HEK293T (cell line): ENCODE measurements at places on chromosomes 16 and 17.

GRCh38 chr17:36933512-36934143 is 3.6 kb upstream of the LHX1 start:
- DNase-seq, result no peak

DNA sequence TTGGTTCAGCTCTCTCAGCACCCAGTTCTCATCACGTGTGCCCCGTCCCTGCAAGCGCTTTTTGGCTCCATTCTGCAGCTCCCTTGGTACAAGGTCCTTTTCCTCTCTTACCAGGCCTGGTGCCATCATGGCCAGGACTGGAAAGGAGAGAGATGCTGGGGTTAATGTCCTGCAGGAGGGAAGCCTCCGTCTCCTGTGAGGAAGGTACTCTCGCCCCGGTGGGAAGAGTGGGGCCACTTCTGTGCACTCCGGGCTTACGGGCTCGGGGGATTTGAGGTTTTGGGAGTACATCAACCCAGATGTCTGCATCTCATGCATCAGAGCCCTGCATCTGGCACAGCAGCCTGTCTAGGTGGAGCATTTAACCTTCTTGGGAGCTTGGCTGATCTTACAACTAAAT is 10.1 kb downstream of the CTRB2 start:
- no peak for DNase-seq

DNA sequence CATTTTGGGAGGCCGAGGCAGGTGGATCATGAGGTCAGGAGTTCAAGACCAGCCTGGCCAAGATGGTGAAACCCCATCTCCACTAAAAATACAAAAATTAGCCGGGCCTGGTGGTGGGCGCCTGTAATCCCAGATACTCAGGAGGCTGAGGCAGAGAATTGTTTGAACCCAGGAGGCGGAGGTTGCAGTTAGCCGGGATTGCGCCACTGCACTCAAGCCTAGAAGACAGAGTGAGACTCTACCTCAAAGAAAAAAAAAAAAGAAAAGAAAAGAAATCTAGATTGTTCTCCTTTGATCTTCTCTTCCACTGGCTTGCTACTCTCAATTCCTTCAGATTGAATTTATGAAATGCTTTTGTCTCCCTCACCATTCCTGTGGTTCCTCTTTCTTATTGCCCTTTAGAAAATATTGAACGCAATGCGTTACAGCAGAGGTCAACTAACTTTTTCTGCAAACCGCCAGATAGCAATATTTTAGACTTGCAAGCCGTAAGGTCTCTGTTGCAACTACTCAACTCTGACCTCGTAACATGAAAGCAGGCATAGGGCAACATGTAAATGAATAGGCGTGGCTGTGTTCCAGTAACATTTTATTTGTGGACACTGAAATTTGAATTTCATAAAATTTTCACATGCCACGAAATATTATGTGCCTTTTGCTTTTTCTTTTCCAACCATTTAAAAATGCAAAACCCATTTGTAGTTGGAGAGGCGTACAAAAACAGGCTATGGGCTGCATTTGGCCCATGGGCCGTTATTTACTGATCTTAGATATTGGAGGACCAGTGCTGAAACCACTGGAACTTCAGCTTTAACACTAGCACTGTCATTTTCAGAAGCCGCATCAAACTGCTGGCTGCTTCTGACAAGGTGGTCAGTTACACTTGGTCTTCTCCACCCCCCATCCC is 24.8 kb downstream of the PITPNC1 start:
- DNase-seq, result no peak

DNA sequence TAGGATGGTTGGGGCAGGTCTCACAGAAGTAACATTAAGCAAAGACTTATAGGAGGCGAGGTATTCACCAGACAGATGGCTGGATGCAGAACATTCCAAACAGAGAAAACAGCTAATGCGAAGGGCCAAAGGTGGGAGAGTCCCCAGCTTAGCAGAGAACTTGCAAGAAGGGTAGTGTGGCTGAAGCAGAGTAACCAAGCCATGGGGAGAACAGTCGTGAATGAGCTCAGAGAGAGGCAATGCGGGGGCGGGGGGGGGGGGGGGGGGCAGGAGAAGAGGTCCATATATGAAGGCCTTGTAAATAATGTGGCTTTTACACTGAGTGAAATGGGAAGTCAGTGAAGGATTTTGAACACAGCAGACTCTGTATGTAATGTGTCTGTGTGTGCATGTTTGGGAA is 81.3 kb downstream of the SMG6 start:
- DNase-seq, result no peak

DNA sequence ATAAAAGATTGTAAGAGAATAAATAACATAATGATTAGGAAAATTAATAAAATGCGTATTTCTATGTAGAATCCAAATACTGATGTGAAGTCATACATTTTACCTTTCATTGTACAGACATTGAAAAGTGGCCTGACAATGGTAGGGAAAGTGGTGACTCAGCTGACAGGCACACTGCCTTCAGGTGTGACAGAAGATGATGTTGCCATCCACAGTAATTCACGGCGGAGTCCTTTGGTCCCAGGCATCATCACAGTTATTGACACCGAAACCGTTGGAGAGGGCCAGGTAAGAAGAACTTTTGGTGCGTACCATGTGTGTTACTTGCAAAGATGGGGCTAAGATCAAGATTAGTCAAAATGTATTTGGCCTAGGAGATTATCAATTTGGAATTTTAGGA is 232.8 kb downstream of the BCAS3 start:
- DNase-seq, result no peak

DNA sequence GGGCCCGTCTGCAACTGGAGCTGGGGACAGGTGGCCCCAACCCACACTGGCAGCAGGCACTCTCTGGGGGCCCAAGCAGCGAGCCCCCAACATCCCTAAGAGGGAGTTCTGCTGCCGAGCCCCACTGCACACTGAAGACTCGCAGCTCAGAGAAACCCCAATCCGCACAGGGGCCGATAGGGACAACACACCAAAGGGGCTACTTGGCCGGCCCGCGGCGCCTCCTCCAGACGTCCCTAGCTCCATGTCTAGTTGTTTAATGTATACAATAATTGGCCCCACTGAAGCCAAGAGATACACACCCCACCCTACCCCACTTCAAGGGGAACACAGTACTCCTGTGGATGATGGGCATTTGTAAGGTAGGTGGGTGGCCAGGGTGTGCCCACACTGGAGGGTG is 62.7 kb downstream of the ZNF423 start:
- no peak for DNase-seq

GRCh38 chr17:50903604-50904517 is 37.7 kb upstream of the TOB1 start:
- DNase-seq, result no peak

DNA sequence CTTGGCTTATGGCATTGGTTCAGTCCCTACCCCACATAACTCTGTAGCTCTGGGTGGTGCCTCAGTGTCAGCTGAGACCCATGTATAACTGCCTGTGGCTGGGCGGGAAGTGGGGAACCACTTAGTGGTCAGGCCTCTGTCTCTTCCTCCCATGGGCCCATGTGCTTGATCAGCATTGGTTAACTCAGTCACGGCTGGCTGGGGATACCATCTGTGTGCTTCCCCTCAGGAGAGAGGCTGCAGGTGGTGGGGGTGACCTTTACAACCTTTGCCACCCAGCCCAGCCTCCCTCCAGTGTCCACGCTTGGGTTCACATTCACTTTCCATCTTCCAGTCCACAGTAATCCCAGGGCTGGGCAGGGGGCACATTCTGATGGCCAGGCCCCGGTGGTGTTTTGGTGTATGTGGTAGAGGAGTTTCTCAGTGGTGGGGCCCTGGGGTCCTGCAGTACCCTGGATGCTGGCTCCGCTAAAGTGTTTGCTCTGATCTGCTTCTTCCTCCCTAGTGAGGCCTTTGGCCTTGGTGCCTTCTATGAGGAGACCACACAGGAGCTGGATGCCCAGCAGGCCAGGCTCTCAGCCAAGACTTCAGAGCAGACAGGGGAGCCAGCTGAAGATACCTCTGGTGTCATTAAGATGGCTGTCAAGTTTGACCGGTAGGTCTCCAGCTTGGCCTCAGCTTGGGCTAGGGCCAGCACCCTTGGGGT is 10.2 kb upstream of the NFATC3 start:
- no peak for DNase-seq

DNA sequence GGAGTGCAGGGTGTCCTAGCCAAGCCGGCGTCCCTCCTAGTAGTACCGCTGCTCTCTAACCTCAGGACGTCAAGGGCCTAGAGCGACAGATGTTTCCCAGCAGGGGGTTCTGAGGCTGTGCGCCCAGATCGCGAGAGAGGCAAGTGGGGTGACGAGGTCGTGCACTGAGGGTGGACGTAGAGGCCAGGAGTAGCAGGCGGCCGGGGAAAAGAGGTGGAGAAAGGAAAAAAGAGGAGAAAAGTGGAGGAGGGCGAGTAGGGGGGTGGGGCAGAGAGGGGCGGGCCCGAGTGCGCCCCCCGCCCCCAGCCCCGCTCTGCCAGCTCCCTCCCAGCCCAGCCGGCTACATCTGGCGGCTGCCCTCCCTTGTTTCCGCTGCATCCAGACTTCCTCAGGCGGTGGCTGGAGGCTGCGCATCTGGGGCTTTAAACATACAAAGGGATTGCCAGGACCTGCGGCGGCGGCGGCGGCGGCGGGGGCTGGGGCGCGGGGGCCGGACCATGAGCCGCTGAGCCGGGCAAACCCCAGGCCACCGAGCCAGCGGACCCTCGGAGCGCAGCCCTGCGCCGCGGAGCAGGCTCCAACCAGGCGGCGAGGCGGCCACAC is at the start of gene MMP2:
MMP2 (plus strand) TSS at position 372 of the 603 bp plus-strand sequence. CDS start 282 bp downstream, outside the sequence.
- no peak for DNase-seq

- DNase-seq, result no peak
Observed at GRCh38 chr17:45935197-45935709, 40.9 kb downstream of the MAPT start.

GRCh38 chr16:49537924-49538459 is 164.4 kb downstream of the C16orf78 start:
- DNase-seq, result no peak

DNA sequence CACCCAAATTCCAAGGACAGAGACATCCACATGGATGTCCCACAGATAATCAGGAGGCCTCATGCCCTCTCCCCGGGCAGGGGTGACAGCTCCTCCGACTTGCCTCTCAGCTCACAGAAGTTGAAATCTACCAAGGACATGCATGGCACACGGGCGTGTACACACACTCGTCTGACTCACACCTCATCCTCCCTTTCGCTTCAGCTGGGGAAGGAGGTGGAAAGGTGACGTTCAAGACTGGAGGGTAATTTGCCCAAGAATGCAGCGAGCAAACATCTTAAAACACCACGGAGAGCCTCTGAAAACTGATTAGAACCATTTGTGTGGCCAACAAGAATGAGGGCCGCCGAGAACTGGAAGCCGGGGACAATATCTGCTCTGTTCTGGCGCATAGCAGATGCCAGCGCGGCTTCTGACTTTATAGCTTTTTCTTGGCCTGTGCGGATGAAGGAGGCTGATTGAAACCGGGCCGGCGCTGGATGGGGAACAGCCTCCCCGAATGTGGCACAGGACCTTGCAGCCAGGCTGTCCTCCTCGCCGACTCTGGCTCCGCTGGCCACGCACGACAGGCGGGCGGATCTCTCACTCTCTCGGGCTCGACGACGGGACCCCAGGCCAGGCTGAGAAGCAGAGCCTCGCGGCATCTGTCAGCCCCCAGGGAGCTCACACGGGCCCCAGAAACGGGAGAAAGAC is 100.9 kb downstream of the C16orf95 start:
- DNase-seq, result no peak

- DNase-seq, result no peak
Observed at GRCh38 chr16:88387941-88388627, 5.3 kb downstream of the ZNF469 start.

- DNase-seq, result peak; percentile 27
Observed at GRCh38 chr16:86919578-86920305, 341.4 kb downstream of the FOXL1 start.

- no peak for DNase-seq
Observed at GRCh38 chr17:55332296-55333041, 67.7 kb downstream of the HLF start.

DNA sequence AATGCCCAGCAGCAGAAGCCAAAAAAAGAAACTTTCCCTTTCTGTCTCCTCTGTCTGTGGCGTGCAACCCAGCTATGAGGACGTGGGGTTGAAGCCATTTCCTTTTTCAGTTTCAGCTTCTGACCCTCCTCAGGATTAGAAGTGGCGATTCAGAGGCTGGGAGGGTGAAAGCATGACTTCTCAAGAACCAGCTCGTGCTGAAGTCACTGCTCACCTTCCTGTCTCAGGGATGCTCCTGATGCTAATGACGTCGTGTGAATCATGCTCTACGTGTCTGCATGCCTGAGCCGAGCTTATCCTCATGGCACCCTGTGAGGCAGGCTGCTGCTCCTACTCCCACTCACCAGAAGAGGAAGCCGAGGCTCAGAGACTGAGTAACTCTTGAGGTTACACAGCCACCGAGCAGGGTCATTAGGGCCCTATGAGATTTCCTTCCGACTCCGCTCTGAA is 5.7 kb upstream of the LPO start:
- DNase-seq, result no peak

DNA sequence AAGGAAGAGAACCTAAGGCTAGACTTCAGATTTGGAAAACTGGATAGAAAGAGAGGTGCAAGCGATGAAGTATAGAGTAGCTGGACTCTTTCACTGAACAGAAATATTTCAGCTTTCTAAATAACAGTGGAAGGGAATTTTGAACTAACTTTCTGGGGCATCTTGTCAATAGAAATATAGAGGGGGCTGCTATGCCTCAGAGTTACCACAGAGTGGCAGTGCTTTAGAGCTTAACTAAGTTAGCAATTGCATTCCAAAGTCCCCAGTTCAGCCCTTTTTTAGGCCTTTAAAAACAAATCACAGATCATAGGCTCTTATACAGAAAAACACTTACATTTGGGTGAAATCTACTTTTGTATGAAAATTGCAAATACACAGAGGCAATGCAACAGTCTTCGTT is 154.2 kb upstream of the CDH8 start:
- DNase-seq, result no peak

DNA sequence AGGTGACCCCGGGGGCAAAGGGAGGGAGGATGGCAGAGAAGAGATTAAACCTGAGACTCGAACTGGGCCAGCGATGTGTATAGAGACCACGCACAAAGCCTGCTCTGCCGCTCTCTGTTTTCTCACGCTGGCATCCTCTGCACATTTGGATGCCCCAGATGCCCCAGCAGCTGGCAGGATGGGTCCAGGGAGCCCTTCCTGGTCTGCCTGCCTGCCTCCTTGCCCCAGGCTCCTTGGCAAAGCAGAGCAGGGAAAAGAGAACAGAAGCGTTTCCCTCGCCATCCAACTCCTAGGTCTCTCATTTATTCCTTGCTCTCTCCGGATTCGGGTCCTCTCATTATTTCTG is 5.2 kb upstream of the PIPOX start:
- DNase-seq, result no peak

- no peak for DNase-seq
Observed at GRCh38 chr17:80187515-80187941, 17.7 kb downstream of the CARD14 start.

GRCh38 chr16:54935266-54935968 is 4.8 kb downstream of the IRX5 start:
- no peak for DNase-seq

DNA sequence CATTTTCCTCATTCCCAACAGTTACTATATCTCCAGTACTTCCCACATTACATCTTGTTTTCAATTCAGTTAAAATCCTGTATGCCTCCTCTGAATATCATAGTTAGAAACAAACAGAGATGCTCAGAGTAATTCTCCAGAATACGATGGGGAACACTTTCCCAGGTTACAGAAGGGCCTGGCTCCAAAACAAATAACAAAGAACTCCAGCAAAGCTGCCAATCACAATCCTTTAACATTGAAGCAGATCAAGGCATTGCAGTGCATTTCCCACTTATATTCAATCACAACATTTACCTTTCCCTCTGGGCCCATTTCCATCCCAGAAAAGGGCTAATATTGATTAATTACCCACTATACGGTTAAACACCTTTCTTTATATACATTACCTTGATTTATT is 29.4 kb upstream of the PMFBP1 start:
- no peak for DNase-seq

- DNase-seq, result no peak
Observed at GRCh38 chr16:12294471-12294870, 317.9 kb downstream of the SNX29 start.
